ENCODE measurements at places on chromosomes 6 and 20.

GRCh38 chr6:37177935-37178517, 8.1 kb downstream of the PIM1 start:
- no peak for DNase-seq

GRCh38 chr20:10362674-10363073, 71.3 kb downstream of the MKKS start:
- no peak for DNase-seq

DNA sequence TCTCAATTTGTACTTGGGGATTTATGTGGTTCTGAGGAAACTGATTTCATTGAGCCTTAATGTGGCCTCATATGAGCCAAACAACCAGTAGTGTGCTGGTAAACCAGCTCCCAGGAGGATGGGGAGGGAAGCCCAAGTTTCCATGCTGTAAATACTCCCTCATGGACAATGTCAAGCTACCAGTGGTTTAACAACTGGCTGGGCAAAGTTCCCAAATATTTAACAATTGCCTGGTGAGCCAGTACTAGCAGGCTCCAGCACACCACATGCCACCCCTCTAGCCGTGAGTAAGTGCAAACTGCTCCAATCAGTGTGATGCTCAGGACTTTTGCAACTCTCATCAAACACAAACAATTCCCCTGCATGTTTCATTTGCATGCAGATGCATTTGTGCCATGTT, 19.2 kb upstream of the CDKN1A start:
- no peak for DNase-seq

- DNase-seq = no peak
Observed at GRCh38 chr6:82910820-82911219, 154.8 kb downstream of the UBE3D start.

GRCh38 chr20:57027777-57028176, 238.7 kb downstream of the BMP7 start:
- DNase-seq = no peak

DNA sequence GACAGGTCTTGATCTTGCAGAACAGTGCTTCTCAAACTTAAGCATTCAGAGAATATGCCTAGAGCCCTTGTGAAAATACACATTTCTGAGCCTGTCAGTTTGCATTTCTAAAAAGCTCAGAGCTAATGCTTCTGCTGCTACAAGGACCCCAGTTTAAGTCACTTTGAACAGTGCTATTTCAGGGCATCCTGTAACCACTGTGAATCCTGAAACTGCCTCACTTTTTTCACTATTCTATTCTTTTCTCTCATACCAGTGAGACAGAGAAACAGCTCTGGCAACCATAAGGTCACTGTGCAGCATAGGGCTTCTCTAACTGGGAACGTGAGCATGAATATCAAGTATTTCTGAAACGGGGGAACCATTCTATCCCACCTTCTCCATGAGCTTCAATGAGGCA, 51.2 kb downstream of the LGSN start:
- DNase-seq = no peak

DNA sequence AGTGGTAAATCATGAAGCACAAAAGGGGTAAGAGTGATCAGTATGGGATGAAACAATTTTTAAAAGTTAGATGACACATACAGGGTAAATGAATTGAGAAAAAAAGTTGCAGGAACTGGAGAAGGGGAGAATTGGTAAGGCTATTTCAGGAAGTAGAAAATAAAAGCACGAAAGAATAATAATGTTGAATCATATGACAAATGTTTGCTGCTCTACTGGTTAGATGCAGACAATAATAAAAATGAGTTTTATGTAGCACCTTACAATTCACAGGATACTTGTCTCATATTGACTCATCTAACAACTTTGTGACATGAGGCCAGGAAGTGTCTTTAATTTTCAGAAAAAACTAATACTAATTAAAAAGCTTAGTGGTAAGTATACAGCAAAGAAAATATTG, 566.5 kb upstream of the MARCKS start:
- no peak for DNase-seq

GRCh38 chr6:38316099-38316868, 323.4 kb downstream of the BTBD9 start:
- DNase-seq = no peak

DNA sequence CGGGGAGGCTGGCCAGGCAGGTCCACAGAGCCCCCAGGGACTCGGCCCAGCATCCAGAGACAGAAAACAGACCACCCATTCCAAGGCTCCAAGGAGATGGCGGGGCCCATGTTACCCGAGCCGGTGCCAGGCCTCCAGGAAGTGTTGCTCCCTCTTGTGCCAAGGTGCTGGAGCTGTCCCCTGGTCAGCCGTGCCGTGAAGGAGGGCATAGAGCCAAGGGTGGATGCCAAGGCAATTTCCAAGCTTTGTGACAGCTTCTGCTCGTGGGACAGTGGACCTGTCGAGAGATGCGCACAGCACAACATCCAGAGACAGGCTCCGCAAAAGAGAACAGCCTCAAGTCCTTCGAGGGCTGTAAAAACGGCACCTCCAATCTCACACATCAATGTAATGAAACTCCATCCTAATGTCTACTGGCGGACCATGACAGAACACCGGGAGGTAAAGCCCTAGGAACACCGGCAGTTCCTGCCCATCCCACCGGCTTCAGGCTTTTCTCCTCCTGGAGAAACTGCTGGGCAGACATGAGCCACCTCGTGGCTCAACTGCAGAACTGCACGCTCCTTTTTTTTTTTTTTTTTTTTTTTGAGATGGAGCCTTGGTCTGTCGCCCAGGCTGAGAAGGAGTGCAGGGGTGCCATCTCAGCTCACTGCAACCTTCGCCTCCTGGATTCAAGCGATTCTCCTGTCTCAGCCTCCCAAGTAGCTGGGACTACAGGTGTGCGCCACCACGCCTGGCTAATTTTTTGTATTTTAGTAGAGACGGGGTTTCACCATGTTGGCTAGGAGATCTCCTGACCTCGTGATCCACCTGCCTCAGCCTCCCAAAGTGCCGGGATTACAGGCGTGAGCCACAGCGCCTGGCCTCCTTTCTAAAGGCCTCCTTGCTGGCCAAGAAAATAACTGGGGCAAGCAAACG, 30.9 kb upstream of the AVP start:
- DNase-seq = peak; percentile 97

DNA sequence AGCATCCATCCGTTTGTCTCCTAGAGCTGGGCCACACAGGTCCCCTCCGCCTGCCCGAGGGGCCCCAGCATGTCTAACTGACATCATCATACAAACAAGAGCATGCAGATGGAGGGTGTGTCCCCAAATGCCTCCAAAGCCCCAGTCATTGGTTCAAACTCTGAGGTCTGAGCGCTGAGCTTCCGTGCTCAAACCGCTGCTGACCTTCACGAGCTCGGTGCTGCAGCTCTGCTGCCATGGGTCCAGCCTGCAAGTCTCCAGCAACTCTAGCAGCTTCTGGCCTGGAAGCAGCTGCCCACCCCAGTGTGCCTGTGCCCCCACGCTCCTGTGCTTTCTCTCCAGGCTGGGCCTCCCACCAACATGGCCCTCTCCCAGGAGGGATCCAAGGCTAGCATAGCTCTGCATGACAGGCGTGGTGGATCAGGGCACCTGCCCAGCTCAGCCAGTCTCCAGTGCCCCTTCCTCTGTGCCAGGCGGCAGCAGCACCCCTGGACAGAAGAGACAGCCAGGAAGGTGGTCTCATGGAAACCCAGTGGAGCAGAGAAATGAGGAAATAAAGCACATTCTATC, 131.6 kb upstream of the PMEPA1 start:
- no peak for DNase-seq

GRCh38 chr6:45608252-45608913, 230.6 kb upstream of the SUPT3H start:
- no peak for DNase-seq

DNA sequence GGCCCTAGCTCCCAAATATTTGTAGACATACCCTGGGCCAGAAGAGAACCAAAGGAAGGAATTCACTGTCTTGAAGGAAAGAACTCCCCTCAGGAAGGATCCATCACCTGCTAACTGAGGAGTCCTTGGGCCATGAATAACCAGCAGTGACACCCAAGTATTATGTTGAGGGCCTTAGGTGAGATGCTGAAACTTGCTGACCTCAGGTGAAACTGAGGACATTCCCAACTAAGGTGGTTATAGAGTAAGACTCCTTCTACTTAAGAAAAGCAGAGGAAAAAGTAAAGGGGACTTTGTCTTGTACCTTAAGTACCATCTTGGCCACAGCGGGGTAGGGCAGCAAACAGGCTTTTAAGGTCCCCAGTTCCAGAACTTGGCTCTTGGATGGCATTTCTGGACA, 491.7 kb downstream of the C6orf118 start:
- no peak for DNase-seq

DNA sequence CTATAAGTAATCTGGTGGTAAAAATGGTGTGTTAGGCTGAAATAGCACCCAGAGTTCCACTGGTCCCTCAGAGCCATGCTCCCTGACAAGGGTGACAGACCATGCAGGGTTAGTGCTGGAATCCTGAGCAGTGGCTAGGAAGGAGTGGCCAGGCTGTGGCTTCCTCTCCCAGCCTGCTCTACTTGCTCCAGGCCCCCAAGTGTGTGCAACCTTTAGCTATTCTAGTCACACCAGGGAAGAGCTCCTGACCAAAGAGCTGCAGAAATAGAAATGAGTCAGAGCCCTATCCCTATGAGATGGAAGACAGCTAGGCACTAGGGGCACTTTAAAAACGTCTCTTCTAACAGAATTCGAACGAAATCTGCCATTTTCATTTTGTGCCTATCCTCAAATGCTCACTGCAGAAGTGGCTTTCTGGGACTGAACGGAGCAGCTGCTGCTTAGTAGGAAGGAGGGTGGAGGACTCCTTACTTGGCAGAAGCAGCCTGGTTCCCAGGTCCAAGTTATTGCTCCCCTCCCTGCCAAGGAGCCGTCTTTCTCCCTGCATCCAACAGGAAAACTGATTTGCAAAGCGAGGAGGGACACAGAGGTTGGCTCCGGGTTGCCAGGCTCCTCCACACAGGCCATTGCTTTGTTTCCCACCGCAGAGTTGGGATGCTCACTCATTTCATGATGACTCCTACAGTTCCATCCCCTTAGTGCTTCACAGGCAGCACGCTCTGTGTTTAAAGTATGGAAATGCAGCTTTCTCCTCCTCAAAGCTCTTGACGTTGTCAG, 754.5 kb downstream of the C6orf118 start:
- DNase-seq = no peak

DNA sequence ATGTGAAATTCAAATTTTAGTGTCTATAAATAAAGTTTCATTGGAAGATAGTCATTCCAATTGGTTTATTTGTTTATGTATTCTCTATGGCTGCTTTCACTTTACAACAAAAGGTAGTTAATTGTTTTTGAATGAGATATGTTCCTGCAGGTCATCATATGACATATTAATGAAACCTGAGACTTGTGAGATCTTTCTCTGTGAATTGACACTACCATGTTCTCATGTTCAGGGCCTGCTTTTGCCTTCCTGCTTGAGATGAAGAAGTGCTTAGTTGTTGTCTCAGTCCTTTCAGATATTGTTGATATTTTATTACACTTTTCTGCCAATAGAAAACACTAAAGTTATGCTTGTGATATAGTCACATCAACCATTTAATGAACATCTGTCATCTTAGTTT, 132.5 kb downstream of the UTRN start:
- DNase-seq = no peak

GRCh38 chr6:55014321-55015088, 159.8 kb upstream of the HCRTR2 start:
- DNase-seq = no peak

- no peak for DNase-seq
Observed at GRCh38 chr6:86961455-86962200, 24.3 kb downstream of the HTR1E start.

DNA sequence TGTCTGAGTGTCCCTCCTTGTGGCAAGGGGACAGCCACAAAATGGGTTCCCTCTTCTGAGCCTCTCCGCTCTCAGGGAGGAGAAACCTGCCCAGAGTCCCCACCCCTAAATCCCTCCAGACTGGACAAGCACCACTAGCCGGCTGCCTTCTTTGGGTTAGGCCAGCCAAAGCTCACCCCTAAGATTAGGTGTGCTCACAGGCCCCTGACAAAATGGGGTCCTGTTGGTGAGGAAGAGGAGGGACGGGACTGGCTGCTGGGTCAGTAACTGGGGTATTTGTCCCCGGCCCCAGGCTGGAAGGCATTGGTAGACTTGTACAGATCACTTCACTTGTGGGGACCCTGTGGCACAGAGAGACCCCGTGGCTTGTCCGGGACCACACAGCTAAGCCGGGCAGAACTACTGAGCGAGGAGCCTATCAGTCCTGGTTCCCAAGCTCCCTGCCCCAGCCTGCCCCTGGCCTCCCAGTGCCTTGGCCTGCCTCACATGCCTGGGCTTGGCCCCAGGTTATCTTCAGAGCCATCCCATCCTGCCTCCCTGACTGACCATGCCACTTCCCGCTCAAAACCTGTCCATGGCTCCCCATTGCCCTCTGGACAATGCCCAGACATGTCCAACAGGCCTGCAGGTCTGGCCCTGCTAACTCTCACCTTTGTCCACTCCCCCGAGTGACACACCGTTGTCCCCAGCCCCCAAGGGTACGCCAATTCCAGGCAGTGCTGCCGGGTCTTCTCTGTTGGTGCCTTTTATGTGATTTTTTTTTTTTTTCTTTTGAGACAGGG, 10.5 kb upstream of the AVP start:
- DNase-seq = no peak
